ENCODE measurements at places on chromosomes 12 and 14.

GRCh38 chr14:93712838-93713724 lies 75.2 kb downstream of the PRIMA1 start:
- DNase-seq: no peak

DNA sequence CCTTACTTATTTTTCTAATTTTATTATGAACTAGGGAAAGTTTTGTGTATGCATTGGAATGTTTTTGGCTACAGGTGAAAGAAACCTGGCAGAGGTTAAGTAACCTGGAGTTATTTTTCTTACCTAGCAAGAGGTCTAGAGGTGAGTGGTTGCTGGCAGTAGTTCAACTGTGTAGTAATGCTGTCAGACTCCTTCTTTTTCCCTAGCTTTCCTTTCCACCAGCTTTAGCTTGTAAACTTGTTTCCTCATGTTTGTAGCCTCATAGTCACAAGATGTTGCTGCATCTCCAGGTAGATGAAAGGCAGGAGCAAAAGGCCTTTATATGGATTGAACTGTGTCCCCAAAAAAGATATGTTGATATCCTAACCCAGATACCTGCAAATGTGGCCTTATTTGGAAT lies 105.1 kb upstream of the AMIGO2 start:
- no peak for DNase-seq

DNA sequence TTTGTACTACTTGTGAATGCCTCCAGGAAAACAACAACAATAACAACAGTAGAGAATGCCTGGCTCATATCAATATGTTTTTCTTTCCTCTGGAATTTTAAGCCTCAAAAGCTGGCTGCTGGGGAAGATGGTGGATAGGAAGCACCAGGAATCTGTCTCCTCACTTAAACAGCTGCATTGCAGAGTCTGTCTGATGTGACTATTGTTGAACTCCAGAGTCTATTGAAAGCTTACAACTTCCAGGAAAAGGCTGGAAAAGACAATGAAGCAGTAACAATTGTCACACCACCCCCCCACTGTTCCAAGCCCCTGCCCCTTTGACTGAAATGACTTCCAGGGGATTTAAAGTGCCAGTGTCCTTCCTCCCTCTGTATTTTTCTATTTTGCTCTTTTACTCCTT lies 309.7 kb downstream of the BMP4 start:
- DNase-seq: no peak

DNA sequence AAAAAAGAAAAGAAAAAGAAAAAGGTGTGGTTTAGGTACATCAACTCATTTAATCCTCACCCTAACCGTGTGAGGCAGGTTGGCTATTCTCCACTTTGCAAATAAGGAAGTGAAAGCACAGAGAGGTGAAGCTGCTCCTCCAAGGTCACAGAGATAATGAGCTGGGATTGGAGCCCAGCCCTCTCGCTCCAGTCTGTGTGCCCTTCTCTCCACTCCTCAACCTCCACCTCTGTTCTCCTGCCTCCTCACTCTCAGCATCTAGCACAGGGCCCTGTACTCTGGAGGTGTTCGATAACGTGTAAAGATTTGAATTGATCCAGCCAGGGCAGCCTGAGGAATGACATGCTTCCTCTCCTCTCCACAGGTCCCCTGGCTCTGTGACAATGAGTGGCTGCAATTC lies 502.3 kb downstream of the TMEM132D start:
- no peak for DNase-seq

DNA sequence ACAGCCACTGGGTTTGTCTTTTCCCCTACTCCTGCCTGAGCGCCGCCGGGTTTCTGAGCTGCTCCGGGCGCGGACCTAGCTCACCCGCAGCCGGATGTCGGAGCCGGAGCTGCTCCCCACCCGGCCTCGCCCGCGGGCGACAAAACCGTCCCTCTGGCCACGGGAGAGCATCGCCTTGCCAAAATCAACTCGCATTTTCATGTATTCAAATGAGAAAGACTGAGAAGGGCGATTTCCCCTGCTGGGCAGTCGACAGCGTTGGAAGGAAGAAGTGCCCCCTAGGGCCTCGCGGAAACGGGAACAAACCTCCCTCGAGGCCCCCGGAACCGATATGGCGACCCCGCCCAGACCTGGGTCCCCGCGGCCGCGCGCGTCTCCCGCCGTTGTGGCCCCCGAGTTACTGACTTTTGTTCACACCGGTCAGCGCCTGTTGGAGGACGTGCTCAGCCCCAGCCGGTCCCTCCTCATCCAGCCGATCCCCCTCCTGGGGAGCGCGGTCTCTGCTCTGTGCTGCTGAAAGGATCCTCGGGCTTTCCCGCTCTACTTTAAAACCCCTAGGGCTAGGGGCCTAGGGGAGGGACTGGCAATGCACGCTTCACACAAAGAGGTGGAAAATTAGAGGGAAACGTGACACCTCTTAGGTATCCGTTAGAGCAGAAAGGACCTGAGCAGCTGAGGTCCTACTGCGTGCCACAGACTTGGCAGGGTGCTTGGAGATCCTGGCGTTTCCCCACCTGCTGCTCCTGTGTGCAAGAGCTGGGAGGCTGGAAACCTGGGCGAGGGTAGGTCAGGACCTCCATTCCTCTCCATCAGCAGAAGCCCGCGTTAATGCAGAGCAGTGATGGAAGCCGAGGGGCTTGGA lies 4.3 kb downstream of the TTC6 start:
- DNase-seq: peak; percentile 63

DNA sequence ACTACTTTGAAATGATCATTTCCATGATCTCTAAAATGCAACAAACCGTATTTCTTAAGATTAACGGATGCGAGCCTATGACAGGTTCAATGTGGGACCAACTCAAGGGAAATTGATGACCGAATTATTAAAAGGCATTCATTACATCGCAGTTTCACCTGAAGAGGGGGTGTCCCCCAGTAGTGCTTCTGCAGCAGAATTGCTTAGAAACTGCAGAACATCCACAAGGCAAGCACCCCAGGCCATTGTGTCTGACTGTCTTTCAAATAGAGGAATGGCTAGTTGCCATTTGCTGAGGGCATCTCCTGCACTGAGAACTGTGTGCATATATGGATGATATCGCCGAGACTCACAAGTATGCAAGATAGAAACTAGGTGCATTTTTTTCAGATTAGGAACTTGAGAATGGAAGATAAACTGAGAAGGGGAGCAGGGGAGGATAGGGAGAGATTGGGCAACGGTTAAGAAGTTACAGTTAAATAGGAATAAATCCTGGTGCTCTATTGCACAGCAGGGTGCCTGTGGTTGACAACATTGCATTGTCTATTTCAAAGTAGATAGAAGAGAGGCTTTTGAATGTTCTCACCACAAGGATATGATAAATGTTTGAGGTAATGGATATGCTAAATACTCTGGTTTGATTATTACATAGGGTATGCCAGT lies 234.3 kb upstream of the PLEKHG7 start:
- no peak for DNase-seq

GRCh38 chr12:132049876-132050275 lies 94.2 kb downstream of the DDX51 start:
- no peak for DNase-seq

DNA sequence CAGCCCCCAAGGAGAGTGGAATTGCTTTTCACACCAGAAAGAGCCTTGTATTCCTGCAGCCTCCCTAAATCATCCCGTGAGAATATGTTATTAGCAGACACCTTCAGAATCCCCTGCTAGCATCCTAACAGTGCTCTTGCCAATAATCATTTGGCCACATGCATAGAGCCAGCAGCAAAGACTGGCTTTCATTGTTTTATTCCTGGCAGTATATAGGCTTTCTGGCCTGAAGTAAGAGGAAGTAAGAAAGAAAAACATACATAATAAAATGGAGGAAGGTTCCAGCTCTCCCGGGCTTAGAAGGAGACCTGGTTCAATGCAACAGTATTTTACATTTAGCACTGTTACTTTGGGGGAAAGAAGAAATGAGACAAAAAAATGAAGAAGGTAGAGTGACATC lies 176.7 kb upstream of the ATF7IP start:
- no peak for DNase-seq

GRCh38 chr12:52046859-52047258 lies 4.4 kb upstream of the NR4A1 start:
- DNase-seq: no peak

- no peak for DNase-seq
These were observed 19.4 kb downstream of the KRT85 start for GRCh38 chr12:52347551-52348510.
